ENCODE measurements at places on chromosomes 4 and X.

DNA sequence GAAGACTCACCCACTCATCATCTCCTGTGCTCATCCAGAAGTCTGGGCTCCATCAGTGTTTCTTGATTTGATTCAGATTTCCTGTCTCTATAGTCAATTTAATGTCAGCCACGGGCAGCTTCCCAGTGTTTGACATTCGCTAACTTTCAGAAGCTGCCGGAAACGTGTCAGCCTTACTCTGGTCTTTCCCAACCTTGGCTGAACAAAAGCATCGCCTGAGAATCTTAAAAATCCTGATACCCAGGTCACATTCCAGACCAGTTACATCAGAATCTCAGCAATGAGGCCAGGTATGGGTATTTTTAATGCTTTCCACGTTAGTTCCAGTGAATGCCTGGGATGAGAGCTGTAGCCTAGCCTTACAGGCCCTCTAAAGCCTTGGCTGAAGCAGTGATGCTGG is 233.8 kb downstream of the FRMPD4 start:
- DNase-seq, result no peak

DNA sequence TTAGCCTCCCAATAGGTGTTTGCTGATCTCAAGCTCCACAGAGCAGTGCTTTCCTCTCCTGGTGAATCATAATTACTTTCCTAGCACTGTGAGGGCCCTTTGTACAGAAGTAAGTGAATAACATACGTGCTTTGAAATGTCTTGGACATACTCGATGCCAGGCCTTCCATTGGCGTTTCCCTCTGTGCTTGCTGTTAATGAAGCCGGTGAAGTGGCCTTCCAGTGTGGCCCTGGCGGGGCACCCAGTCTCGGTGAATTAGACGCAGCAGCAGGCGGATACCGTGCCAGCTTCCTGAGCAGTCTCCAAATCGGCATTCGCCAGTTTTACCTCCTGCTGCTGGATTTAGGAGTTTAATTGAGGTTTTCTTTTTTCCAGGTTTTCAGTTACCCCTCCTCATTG is 132.3 kb downstream of the HMX1 start:
- DNase-seq, result no peak

- DNase-seq, result no peak
These were observed 26.7 kb downstream of the TMEM192 start for GRCh38 chr4:165085946-165086345.

DNA sequence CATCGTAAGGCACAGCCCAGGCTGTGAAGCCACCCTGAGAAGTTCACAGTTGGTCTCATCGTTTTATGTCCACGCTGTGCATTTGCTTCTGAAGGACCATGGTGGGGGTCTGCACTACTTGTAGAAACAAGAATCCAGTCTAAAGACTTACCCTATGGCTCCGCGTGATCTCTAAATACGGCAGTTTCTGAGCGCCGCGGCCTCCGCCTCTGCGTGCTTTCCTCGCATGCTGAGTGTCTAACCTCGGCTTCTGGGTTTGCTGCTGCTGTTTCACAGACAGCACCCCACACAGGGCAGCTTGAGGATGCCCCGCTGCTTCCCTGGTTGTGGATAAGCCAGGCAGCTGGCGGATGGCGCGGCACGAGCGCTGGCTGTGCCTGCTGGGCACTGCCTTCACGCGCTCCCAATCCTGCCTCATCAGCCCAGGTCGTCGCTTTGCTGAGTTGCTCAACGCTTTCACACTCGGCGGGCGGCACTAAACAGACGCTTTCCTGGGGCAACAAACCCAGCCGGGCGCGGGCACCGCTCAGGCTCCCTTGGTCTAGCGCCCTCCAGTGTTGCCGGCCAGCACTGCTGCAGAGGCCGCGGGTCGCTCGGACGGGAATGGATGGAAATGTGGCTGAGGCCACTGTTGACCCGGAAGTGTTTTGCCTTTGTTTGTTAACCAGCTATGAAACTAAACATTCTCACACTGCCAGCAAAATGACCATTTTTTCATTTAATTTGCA is 39.2 kb downstream of the FGFRL1 start:
- DNase-seq, result no peak

- DNase-seq, result no peak
These were observed 14.6 kb downstream of the SAT1 start for GRCh38 chrX:23797371-23798128.

GRCh38 chr4:151953795-151954372 is 193.1 kb upstream of the GATB start:
- DNase-seq, result no peak

GRCh38 chr4:53313510-53313909 is 52.4 kb downstream of the SCFD2 start:
- DNase-seq, result no peak

GRCh38 chr4:55078987-55079386 is 46.4 kb downstream of the KDR start:
- no peak for DNase-seq

GRCh38 chr4:17068891-17069290 is 170.4 kb upstream of the LDB2 start:
- no peak for DNase-seq

GRCh38 chrX:47991263-47992094 is 12.3 kb downstream of the ZNF182 start:
- peak; percentile 49 for DNase-seq
